Activated CD4-positive, alpha-beta T cell treated with anti-CD3 and anti-CD28 coated beads, Interleukin-2, amount 10 ng/mL, durations not matched to agents 7 days and 5 days (primary cell): ENCODE measurements at places on chromosomes 3 and 15. TPM values are rescaled to one million over a fixed set of nuclear protein-coding genes. Genes with fewer than 3 reads are reported as not detected.

- no peak for DNase-seq
Observed at GRCh38 chr3:51386159-51386851, 1.2 kb downstream of the MANF start.

- DNase-seq: no peak
Observed at GRCh38 chr15:67319961-67320360, 65.4 kb downstream of the IQCH start.

DNA sequence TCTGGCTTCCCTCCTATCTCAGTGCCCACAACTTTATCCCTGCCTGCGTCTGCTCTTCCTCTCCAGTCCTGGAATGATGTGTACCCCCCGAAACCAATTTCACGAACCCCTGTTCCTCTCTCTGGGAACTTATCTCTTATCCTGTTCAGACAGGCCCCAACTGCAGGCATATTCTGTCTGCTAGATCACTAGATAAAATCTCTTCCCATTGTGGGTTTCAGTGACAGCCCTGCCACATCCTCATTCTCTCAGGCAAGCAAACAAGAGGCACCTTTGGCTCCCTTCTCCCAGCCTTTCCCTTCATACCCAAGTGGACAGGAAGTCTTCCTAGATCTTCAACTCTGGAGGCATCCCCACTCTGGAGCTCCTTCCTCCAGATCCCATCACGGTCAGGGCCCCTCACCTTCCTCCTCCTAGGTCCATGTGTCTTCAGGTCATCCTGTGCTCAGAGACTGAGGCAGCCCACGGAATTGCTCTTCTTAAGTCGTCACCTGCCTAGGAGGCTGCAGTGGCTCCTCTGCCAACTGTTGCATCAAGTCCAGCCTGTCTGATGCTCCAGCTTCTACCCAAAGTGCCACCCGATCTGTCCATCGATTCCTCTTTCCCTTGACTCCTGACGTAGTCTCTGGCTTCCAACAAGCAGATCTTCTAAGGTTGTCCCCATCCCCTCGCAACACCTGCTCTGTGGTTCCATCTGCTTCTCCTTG lies 190.8 kb downstream of the SLCO3A1 start:
- no peak for DNase-seq

DNA sequence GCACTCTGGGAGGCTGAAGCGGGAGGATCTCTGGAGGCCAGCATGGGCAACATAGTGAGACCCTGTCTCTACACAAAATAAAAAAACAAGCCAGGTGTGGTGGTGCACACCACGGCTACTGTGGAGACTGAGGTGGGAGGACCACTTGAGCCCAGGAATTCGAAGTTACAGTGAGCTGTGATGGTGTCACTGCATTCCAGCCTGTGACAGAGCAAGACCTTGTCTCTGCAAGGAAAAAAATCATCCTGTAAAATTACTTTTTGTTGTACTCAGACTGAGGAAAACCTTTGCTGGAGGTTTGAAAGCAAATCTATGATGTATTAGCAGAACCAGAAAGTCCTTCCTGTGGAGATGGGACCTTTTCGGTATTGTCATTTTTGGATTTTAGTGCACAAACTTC lies 63.3 kb downstream of the ATP1B3 start:
- DNase-seq: no peak

DNA sequence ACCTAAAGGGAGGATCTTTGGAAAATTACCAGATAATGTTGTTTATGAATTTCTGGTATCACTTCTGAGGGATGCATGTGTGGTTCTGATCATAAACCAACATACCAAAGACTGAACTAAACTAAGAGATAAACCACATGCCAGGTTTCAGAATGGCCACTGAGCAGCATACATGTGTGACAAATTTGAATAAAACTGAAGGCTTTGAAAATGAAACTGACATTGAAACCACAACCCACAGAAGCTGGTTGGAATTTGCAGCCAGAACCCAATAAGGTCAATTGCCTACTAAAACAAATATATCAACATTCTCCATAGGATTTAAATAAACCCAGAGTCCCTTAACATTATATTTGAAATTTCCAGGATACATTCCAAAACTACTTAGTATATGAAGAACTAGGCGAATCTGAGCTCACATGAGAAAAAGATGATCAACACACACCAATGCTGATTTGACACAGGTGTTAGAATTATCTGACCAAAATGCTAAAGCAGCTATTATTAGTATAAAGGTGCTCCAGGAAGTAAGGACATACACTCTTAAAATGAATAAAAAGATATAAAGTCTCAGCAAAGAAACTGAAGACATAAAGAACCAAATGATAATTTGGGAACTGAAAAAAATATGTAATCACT lies 125.0 kb downstream of the ZNF280D start:
- peak; percentile 6 for DNase-seq

DNA sequence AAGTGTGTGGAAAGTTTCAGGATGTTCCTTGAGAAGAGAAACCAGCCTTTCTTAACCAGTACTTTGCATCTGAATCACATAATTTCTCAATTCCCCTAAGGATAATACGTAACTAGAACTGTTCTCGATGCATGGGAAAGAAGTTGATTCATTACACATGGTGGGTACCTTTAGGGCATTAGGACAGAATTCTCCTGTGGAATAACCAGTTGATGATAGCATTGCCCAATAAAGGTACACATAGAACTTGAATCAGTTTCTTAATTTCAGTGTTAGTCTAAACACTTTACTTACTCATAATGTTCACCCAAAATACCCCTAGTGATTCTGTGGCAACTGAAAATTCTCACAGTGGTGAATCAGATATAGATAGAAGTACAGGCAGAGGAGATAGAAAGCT lies 1030.9 kb downstream of the ROBO1 start:
- no peak for DNase-seq

- no peak for DNase-seq
Observed at GRCh38 chr3:115845986-115846385, 222.7 kb downstream of the GAP43 start.

- DNase-seq: no peak
Observed at GRCh38 chr15:43287254-43287653, 20.5 kb upstream of the TGM5 start.

GRCh38 chr3:182182531-182182968 lies 470.8 kb downstream of the SOX2 start:
- DNase-seq: no peak

DNA sequence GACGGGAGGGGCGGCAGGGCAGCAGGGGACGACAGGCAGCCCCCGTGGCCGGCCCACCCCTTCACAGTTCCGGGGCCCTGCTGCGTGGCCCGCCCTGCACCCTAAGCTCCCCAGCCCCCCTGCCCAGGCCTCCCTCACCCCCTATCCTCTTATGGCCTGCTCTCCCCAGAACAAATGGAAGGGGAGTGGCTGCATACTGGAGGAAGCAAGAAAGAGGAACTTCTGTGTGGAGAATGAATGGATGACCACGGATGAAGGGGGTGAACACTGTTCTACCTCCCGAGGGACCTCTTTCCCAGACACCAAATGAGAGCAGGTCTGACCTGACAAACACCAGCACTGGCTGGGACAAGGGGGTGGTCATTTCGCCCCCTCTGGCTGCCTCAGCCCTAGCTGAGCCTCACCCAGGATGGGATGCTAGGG lies 25.0 kb downstream of the SEC61A1 start:
- no peak for DNase-seq

DNA sequence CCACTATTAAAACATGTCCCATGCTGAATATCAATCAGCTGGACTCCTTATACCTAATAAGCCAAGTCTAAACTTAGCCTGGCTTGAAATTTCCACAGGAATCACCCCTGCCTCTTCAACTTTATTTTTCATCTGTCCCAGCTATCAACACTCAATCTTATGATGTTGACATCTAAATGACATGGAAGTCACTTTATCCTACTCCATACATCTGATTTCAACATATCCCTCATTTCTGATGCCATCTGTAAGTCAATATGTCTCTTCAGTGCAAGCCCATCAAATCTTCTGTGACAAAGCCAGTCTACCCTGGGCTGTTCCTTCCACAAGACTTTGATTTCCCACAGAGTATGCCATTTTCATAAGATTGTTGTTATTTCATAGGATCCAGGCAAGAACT lies 143.6 kb upstream of the SEMA6D start:
- DNase-seq: no peak

GRCh38 chr3:83601704-83602103 lies 1357.1 kb upstream of the CADM2 start:
- no peak for DNase-seq

GRCh38 chr3:184380627-184381260 lies 890 bp downstream of the CHRD start:
- DNase-seq: no peak

DNA sequence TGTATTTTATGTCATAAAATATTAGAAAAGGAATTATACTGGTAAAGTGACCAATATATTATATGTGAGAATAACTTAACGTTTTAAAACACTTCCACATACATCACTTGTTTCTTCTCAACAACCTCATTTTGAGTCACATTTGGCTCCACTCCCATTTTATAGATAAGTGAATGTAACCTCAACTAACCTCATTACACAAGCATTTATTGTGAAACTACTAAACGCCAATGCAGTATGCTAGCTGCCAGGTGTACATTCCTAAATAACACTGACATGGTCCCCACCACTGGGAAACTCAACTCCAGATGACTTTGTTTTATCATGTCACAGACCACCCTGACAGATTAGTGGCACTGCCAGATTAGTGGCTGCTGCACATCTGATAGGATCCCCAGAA lies 249.7 kb upstream of the CNTN4 start:
- DNase-seq: no peak

GRCh38 chr3:16767006-16767405 lies 117.7 kb upstream of the PLCL2 start:
- no peak for DNase-seq

- no peak for DNase-seq
Observed at GRCh38 chr3:53156368-53156834, 4.6 kb upstream of the PRKCD start.

DNA sequence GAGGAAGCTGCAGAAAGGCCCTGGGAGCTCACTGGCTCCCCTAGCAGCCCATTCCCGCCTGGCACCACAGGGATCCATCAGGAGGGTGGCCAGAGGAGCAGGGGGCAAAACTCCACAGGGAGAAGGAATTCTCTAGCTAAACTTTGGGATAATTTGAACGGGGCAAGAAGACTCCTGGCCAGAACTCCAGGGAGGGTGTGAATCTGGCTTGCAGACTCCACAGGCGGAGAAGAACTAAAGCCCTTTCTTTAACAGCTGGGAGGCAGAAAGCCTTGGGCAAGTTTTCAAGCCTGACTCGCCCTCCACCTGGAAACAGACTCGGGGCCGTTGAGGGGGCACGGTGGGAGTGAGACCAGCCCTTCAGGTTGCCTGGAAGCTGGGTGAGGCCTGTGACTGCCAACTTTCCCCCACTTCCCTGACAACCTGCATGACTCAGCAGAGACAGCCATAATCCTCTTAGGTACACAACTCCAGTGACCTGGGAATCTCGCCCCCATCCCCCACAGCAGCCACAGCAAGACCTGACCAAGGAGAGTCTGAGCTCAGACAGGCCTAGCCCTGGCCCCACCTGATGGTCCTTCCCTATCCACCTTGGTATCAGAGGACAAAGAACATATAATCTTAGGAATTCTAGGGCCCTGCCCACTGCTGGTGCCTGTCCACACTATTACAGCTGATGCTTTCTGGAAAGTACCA lies 28.6 kb downstream of the SLC27A2 start:
- DNase-seq: no peak

- DNase-seq: no peak
Observed at GRCh38 chr15:33040496-33040895, 154.0 kb downstream of the FMN1 start.

GRCh38 chr3:25038922-25039321 lies 389.1 kb upstream of the RARB start:
- no peak for DNase-seq

GRCh38 chr3:14120111-14120920 lies 4.4 kb downstream of the CHCHD4 start:
- no peak for DNase-seq

DNA sequence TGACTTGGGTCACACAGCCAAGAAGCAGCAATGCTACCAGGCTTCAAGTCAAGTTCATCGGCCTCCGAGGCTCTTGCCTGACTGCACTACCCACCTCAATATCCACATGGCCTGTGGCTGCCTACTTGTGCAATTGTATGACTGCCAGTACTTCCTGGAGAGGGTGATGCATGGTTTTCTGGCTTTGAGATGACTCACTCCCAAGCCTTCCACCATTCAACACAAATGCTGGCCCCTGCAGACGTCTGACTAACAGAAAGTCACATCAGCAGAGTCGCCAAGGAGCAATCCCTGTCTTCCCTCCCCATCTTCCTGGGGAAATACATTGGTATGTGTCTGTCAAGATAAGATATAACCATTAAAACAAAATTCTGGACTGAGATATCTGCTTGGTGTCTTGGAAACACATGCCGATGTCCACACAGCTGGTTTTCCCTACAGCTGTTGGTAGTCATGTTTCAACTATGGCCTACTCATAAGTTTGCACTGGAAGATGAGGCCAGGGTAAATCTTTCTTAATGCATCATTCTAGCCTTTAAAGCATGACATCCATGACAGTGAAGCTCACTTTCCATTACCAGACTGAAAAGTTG lies 79.6 kb upstream of the SPATA12 start:
- peak; percentile 29 for DNase-seq

- no peak for DNase-seq
Observed at GRCh38 chr3:71398157-71398836, 185.2 kb downstream of the FOXP1 start.

- peak; percentile 89 for DNase-seq
Observed at GRCh38 chr3:51682079-51682478, 11.0 kb downstream of the TEX264 start.

GRCh38 chr15:80982205-80982604 lies 7.4 kb downstream of the MESD start:
- DNase-seq: no peak

DNA sequence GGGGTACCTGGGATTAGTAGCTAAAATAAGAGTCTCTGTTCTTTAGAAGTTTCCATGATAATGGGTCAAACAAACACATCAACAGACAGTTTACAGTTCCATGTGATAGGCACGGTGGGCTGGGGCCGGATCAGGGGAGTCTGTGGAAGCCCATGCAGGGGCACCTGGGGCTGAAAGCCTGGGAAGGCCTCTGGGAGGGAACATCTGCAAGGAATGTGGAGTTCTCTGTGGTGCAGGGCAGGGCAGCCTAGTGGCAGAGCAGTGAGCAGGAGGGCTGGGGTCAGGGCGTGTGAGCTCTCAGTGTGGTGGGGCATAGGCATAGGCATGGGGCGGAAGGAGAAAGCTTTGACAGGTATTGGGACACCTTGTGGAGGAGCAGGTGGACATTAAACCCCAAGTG lies 207.7 kb upstream of the TRIM42 start:
- no peak for DNase-seq

- no peak for DNase-seq
Observed at GRCh38 chr15:67946701-67947100, 106.9 kb upstream of the RNU6-1 start.

SV2B gene
- total RNA-seq: 0.02 TPM

FBLN2 gene
- total RNA-seq: not detected

GOLGA8Q gene
- 0.83 TPM for total RNA-seq

TEX9 gene
- 1.1 TPM for total RNA-seq

SERINC4 gene
- total RNA-seq: 0.37 TPM

HTR3E gene
- not detected for total RNA-seq

EXD1 gene
- total RNA-seq: not detected

TMCO5A gene
- total RNA-seq: not detected

C3orf49 gene
- not detected for total RNA-seq

ACY1 gene
- 19.4 TPM for total RNA-seq

CHRNB4 gene
- total RNA-seq: not detected
